ENCODE measurements at places on chromosomes 11 and 22.

GRCh38 chr11:13595166-13595565 lies 73.3 kb upstream of the FAR1 start:
- no peak for DNase-seq

DNA sequence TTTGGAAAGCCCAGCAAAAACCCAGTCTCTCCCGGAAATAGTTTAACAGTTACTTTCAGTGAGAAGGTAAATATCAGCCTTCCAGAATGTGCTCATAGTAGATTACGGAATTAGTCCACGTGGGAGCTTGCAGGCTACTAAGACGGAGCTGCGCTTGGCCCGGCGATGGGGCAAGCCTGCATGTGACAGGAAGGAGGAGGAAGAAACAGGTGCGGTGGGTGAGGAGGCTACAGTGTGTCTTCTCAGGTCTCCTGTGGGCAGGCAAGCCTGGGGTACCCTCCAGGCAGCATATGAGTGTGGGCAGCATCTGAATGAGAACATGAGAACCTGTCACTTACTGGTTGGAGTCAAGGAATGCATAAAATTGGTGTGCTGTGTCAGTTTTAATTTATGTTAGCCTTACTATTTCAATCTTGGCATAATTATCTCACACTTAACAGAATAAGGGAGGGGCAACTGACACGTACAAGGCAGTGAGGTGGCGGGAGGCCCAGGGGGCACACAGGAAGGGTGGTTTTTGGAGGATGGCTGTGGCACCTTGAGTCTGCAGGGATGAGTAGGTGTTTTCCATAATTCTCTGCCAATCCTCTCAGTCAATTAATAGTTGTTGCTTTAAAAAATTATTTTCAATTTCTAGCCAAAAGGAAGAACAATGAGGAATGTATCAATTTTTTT lies 35.7 kb downstream of the CLMP start:
- no peak for DNase-seq

GRCh38 chr11:133993921-133994320 lies 37.2 kb upstream of the IGSF9B start:
- DNase-seq: no peak

GRCh38 chr22:46563381-46564083 lies 26.1 kb upstream of the CELSR1 start:
- peak; percentile 76 for DNase-seq

DNA sequence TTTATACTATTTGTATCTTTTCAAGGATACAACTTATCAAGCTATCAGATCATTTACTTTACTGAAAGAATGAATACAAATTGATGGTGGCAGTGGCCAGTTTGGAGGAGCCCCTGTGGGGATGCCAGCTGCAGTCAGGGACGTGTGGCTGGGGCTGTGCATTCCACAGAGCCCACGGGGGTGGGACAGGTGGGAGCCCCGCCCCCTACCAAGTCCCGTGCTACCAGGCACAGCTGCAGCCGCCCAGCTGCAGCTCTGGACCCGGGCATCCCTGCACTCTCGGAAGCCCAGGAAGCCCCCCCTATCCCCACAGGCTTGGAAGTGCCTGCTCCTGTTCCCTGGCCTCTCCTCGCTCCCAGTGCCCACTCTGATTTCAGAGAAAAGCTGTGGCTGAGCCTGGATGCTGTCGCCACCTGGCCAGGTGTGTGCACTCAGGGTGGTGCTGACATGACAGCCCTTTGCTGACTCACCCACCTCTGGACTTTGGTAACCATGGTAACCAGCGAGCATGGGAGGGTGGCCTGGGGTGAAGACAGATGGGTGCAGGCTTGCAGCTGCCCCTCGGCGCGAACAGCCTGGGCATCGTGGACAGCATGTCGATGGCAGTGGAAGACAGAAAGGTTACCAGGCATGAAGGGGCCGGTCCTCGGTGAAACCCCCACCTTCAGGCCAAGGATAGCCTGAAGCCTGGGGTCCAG lies 138.1 kb downstream of the SBF2 start:
- DNase-seq: no peak

DNA sequence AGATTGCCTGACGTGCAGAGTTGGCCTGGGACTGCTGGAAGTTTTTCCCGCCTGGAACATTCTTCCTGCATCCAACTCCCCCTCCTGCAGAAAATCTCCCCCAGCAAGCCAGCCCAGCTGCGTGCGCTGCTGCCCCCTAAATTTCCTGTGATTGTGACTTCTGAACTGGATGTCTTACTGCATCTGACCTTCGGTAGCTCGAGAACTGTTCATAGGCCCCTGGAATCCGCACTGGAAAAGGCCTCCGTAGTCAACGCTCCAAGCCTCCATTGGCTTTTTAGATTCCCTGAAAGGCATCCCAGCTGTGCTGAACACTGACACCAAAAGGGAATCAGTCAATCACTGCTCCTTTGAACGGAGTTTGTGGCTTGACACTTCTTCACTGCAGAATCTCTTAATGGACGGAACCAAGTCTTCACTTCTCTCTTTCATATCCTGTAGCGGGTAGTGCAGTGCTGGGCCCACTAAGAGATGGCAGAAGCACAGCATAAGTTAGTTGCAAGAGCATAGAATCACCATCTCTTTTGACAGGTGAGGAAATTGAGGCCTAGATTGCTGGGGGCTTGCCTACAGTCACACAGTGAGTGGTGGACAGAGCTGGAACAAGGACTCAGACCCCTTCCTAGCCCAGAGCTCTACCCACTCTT lies 14.2 kb upstream of the RASD2 start:
- no peak for DNase-seq

GRCh38 chr22:35443790-35444684 lies 44.1 kb downstream of the MCM5 start:
- no peak for DNase-seq

DNA sequence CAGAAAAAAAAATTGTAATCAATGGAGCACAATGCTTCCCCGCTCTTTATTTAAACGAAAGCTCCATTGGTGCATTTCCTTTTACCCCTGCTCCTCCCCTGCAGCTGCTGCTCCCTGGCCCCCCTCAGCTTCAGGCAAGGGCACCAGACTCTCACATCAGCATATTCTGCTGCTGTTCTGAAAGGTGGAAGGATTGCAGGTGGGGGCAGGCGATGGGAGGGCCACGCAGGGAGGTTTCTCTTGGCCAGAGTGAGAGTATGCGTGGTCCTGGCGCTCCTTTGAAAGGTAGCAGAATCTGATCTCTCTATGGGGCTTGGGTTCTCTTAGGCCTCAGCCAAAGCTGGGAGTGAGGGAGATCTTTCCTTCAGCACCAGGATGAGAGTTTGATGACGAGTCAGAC lies 240.9 kb upstream of the CADM1 start:
- DNase-seq: no peak

Measured in activated CD4-positive, alpha-beta T cell treated with anti-CD3 and anti-CD28 coated beads for 24 hours (primary cell).